ENCODE measurements at places on chromosomes 2 and 18.

DNA sequence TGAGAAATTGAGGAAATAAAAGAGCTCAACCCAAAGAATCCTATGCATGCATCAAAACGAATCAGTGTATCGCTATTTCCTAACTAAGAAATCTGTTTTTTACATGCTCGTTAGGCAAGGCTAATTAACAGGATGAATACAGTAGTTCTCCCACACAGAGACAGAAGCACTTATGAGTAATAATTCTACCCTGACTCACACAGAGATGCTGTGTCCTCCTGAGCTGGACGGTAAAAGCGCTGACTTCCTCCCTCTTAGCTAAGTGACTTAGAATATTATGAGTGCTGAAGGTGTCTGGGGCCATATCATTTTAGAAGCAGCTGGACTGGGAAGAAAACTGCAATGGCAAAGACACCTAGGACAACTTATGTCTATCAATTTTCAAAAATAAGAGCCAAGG is 18.5 kb downstream of the PLEKHM3 start:
- no peak overlapping the region for H3K4me3 ChIP-seq
- H3K36me3 ChIP-seq, result peaks cover 3% of the 10 kb centered on the region
- no peak for DNase-seq
- peaks cover 21% of the 10 kb centered on the region for H3K4me1 ChIP-seq
- no peak overlapping the region for H3K27ac ChIP-seq
- H3K27me3 ChIP-seq, result no peaks in the 10 kb centered on the region

DNA sequence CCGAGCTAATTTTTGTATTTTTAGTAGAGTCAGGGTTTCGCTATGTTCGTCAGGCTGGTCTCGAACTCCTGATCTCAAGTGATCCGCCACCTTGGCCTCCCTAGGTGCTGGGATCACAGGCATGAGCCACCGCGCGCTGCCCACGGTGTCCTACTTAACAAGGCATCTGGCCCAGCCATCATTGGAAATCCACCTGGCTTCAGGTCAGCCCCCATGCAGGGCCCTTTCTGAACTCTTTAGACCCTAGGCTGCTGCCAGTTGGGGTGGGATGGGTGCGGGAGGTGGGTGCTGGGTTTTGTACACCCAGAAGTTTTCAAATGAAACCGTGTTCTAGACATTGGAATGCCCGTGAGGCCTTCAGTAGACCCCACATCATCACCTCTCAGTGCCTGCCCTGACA is 26.6 kb upstream of the NT5DC4 start:
- no peaks in the 10 kb centered on the region for H3K27me3 ChIP-seq
- H3K4me1 ChIP-seq, result peaks cover 32% of the 10 kb centered on the region
- no peak for DNase-seq

DNA sequence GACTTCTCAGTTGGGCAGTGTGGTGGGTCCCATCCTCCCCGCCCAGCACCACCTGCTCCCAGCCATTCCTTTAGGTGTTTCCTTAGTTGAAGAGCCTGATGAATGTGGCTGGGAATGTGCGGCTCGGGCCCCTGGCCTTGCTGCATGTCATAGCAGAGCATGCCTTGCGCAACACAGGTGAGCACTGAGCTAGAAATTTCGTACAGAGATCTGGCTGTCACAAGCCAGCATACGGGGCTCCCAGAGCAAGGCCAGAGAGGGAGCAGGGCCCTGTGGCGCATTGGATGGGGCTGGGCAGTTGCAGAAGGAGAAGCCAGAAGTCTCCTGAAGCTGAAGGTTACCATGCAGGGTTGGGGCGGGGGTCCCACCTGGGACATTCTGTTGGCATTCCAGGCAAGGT is 129.7 kb downstream of the WDSUB1 start:
- peaks cover 25% of the 10 kb centered on the region for H3K4me1 ChIP-seq
- H3K36me3 ChIP-seq, result no peaks in the 10 kb centered on the region
- no peak overlapping the region for H3K4me3 ChIP-seq

- H3K27me3 ChIP-seq, result peaks cover 10% of the 10 kb centered on the region
- H3K27ac ChIP-seq, result no peak overlapping the region
- no peaks in the 10 kb centered on the region for H3K4me1 ChIP-seq
- H3K36me3 ChIP-seq, result no peaks in the 10 kb centered on the region
- H3K4me3 ChIP-seq, result no peak overlapping the region
These were observed 43.7 kb upstream of the APCDD1 start for GRCh38 chr18:10410472-10411308.

- no peaks in the 10 kb centered on the region for H3K4me1 ChIP-seq
- no peaks in the 10 kb centered on the region for H3K36me3 ChIP-seq
- no peak within 1 kb of the TSS for H3K4me3 ChIP-seq
- no peak for DNase-seq
- H3K27me3 ChIP-seq, result peaks cover 47% of the 10 kb centered on the region
- no peak within 1 kb of the TSS for H3K27ac ChIP-seq
These were observed at the start of gene CIB4 for GRCh38 chr2:26640781-26641564. Gene CIB4, minus strand, starts transcription at chr2:26641366. Its CDS starts 52 bp downstream, at chr2:26641314.

GRCh38 chr18:62809900-62810299 is 94.6 kb downstream of the PHLPP1 start:
- no peaks in the 10 kb centered on the region for H3K36me3 ChIP-seq
- H3K27me3 ChIP-seq, result no peaks in the 10 kb centered on the region
- H3K4me3 ChIP-seq, result no peak overlapping the region
- H3K27ac ChIP-seq, result no peak overlapping the region
- H3K4me1 ChIP-seq, result peaks cover 12% of the 10 kb centered on the region
- DNase-seq, result no peak

- no peaks in the 10 kb centered on the region for H3K36me3 ChIP-seq
- H3K4me3 ChIP-seq, result no peak overlapping the region
- peak; percentile 56 for DNase-seq
These were observed 19.1 kb upstream of the ARHGAP25 start for GRCh38 chr2:68715353-68716041.

DNA sequence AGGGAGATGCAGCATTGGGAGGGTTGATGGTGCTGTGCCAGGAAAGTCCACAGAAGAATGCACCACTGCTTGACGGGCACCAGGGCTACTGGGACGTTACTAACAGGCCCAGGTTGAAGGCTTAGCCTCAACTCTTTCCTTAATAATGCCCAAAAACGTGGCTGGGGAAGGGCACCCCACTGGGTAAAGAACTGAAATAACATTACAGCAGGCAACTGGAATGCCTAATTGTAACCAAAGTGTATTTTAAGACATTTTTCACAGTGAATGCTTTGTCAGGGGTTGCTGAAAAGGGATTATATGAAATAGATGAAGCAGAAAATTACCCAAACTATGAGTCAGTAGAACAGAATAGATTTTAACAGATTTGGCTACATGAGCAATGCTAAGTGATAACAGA is 191.3 kb downstream of the CMPK2 start:
- H3K27me3 ChIP-seq, result peaks cover 8% of the 10 kb centered on the region
- no peak overlapping the region for H3K27ac ChIP-seq
- no peak for DNase-seq
- H3K4me1 ChIP-seq, result no peaks in the 10 kb centered on the region

DNA sequence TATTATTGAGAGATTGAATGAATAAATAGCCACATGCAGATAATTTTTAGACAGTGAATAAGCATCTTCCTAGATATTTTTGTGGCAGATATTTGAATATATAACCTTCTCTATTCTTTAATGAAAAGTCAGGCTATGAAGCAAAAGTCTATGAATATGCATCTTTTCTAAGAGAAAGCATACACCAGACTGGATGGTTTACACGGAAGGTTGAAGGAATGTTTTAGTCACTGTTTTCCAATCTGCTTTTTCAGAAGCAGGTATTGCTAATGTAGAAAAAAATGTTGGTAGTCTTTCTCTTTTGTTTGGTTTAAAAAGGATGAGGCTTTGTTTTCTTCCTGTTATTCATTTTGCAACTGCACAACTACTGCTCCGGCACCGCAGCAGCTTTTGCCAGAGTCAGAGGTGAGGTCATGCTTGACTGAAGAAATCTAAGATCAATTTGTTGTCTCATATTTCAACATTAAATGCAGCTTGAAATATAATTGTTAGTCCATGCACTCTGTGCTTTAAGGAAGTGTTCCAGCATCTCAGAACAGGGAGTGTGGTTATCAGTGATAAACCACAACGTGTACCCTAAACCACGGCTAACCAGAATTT is 1540.8 kb upstream of the PIK3C3 start:
- no peak overlapping the region for H3K27ac ChIP-seq
- no peaks in the 10 kb centered on the region for H3K4me1 ChIP-seq
- no peak for DNase-seq
- no peak overlapping the region for H3K4me3 ChIP-seq
- no peaks in the 10 kb centered on the region for H3K36me3 ChIP-seq

DNA sequence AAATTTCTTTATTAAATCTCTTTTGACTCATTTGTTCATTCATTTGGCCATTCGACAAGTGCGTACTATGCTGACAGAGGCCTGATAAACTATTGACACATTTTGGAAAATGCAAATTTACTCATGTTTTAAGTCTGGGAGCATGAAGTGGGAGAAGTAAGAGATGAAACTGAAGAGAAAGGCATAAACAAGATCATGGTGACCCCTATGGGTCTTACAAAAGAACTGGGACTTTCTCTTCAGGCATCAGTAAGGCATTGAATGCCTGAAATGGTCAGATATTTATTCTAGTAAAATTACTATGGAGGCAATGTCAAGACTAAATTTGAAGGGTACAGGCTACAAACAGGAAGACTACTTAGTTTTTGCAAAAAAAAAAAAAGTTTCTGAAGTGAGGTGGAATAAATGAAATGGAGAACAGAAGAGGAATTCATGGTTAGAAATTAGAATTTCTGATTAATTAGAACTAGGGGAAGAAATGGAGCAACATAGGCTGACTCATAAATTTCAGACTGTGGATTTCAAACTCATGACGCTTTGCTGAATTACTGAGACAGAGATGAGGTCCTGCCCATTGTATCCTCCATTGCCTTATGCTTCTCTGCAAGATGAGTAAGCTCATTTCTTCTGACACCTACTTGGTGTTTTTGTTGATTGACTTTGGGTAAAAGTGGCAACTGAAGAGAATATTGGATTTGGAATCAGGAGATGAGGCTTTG is 32.7 kb downstream of the VSNL1 start:
- no peak for DNase-seq
- peaks cover 3% of the 10 kb centered on the region for H3K27me3 ChIP-seq
- no peaks in the 10 kb centered on the region for H3K4me1 ChIP-seq
- H3K4me3 ChIP-seq, result no peak overlapping the region

DNA sequence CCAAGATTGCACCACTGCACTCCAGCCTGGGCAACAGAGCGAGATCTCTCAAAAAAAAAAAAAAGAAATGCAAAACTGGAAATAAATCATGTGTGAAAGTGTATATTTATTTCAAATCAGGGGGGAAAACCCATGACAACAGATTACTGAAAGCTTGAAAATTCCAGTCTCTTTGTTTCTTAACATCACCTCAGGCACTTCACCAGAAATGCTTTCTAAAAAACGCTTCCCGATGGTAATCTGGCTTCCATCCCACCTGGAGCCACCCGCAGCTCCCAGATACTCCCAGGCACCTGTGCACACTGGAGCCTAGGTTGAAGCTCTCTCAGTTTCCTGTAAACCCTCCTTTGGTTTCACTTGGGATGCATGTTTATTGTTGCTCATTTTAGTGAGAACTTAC is 7.2 kb upstream of the ITGB6 start:
- H3K4me3 ChIP-seq, result no peak overlapping the region
- H3K27me3 ChIP-seq, result no peaks in the 10 kb centered on the region
- no peak for DNase-seq
- H3K4me1 ChIP-seq, result peaks cover 34% of the 10 kb centered on the region
- no peaks in the 10 kb centered on the region for H3K36me3 ChIP-seq
- H3K27ac ChIP-seq, result no peak overlapping the region

- H3K4me1 ChIP-seq, result peaks cover 3% of the 10 kb centered on the region
- no peaks in the 10 kb centered on the region for H3K36me3 ChIP-seq
- H3K27ac ChIP-seq, result no peak overlapping the region
- H3K4me3 ChIP-seq, result no peak overlapping the region
- DNase-seq, result no peak
- peaks cover 4% of the 10 kb centered on the region for H3K27me3 ChIP-seq
These were observed 28.1 kb downstream of the TMEM163 start for GRCh38 chr2:134690629-134691215.

DNA sequence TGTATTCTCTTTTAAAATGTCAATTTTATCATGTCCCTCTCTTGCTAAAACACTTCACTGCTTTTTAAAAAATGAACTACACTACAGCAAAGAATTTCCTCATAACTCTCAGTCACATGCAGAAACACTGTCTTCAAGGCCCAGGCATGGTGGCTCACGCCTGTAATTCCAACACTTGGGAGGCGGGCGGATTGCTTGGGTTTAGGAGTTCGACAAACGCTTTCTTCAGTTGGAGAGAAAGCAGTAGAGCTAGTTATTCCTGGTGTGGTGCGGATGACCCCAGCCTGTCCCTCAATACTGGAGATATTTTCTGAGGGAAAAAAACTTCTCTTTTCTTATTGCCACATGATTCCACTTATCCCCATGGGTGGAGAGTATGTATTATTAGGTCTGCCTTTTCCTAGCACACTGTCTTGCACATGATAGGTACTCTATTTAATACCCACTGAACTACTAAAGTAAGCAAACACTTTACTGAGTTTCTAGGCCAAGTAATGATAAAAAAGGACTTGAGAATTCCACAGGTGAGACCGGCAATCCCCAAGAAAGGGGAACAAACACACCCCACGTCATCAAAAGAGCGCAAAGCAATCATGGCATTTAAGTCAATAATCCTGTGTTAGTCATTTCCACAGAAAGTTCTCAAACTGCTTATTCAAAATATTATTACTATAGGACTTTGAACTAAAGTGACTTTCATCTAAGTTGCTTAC is 77.1 kb downstream of the SPIRE1 start:
- H3K27me3 ChIP-seq, result no peaks in the 10 kb centered on the region
- no peaks in the 10 kb centered on the region for H3K36me3 ChIP-seq
- no peak overlapping the region for H3K27ac ChIP-seq

GRCh38 chr2:240840435-240841060 is 20.5 kb upstream of the KIF1A start:
- H3K4me3 ChIP-seq, result no peak overlapping the region
- no peaks in the 10 kb centered on the region for H3K36me3 ChIP-seq
- no peak for DNase-seq
- H3K27ac ChIP-seq, result no peak overlapping the region
